Heart right ventricle (tissue), 16 donors: ENCODE measurements at places on chromosomes 6 and 20. TPM values are rescaled to one million over a fixed set of nuclear protein-coding genes. Genes with fewer than 3 reads are reported as not detected.

- DNase-seq: no peak
These were observed 21.2 kb upstream of the SLC22A2 start for GRCh38 chr6:160279850-160280249.

The TCF21 gene
- polyA plus RNA-seq: 8.0 TPM

The NOTCH4 gene
- polyA plus RNA-seq: 33.0 TPM

The HCRTR2 gene
- polyA plus RNA-seq: not detected

The SEMG1 gene
- polyA plus RNA-seq: not detected

DNA sequence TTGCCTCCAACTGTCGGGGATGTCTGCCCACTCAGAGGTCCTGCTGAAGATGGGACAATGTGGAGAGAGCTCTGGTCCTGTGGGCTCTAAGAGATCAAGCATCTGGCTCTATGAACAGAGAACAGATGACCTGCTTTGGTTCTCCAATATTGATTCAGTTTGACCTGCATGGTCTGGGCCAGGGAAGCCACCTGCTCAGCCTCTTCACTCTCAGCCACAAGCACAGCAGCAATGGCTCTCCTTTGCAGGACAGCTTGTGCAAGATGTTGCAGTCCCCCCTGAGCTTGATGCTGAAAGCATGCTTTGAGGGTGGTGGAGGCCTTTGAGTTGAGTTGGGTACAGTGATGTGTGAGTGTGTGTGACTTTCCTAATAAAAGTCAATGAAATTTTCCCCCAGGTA, 18.6 kb upstream of the MCM3 start:
- no peak for DNase-seq

DNA sequence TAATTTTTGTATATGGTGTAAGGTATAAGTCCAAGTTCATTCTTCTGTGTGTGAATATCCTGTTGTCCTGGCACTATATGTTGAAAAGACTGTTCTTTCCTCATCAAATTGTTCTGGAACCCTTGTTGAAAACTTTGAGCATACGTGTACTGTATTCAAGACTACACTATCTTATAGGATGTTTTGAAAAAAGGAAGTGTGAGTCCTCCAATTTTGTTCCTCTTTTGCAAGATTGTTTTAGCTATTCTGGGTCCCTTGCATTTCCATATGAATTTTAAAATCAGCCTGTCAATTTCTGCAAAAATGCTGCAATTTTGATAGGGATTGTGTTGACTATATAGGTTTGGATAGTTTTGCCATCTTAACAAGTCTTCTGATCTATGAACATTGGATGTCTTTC, 195.2 kb downstream of the BACH2 start:
- no peak for DNase-seq

DNA sequence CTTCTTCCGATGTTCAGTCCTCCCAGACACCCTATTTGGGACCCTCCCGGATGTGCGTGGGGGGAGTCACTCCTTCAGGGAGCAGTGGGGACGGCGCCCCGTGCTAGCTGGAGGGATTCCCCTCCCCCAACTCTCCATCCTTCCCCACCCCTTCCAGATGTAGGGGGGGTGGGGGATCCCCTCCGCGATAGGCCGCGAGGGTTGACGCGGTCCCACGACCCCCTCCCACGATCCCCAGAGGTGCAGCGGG, 548 bp downstream of the GNL1 start:
- DNase-seq: no peak

DNA sequence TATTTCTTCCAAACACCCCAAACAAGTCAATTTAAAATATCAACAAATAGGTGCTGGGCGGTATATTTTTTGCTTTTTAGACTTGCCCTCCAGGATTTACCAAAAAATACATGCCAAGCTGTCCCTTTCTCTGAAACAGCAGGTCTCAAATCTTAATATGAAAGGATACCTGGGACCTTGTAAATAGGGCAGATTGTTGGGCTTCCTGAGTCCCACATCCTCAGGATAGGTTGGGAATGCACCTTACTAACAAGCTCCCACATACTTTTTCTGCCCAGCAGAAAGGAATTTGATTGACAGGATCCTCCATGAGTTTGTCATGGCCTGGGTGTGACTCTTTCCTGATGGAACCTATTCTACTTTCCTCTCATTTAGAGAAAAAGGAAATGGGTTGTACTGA, 4.9 kb upstream of the SLC24A3 start:
- no peak for DNase-seq

DNA sequence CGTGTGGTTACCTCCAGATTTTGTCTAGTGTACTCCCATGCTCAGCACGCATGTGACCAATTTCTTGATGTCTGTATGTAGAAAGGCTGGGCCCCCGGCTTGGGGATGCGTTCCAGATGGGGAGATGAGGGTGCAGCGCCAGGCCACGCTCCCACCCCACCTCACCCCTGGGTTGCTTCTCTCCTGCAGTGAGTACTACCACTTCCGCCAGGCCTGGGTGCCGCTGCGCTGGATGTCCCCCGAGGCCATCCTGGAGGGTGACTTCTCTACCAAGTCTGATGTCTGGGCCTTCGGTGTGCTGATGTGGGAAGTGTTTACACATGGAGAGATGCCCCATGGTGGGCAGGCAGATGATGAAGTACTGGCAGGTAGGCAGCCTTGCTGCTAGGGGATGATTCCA, 11.5 kb upstream of the SRF start:
- DNase-seq: no peak

The OTOR gene
- polyA plus RNA-seq: not detected

The PTPRT gene
- 0.07 TPM for polyA plus RNA-seq

DNA sequence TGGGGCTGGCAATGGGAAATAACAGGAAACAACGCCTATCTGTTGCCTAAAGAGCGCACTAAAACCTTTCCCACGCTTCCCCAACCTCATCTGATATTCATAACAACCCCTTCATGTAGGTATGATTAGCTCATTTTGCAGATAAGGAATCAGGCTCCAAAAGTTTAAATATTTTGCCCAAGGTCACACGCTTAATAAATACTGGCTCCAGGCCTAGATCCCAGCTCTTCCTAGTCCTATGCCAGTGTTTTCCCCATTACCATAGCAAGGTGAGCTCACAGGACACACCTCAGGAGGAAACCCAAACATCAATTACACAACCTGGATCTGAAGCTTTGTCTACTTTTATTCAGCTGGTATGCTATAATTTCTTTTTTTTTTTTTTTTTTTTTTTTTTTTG, 19.6 kb downstream of the MBOAT1 start:
- DNase-seq: no peak

The WFDC10B gene
- not detected for polyA plus RNA-seq

- DNase-seq: peak; percentile 80
These were observed 4.1 kb downstream of the TTBK1 start for GRCh38 chr6:43247114-43247999.

The NRN1 gene
- 24.4 TPM for polyA plus RNA-seq

DNA sequence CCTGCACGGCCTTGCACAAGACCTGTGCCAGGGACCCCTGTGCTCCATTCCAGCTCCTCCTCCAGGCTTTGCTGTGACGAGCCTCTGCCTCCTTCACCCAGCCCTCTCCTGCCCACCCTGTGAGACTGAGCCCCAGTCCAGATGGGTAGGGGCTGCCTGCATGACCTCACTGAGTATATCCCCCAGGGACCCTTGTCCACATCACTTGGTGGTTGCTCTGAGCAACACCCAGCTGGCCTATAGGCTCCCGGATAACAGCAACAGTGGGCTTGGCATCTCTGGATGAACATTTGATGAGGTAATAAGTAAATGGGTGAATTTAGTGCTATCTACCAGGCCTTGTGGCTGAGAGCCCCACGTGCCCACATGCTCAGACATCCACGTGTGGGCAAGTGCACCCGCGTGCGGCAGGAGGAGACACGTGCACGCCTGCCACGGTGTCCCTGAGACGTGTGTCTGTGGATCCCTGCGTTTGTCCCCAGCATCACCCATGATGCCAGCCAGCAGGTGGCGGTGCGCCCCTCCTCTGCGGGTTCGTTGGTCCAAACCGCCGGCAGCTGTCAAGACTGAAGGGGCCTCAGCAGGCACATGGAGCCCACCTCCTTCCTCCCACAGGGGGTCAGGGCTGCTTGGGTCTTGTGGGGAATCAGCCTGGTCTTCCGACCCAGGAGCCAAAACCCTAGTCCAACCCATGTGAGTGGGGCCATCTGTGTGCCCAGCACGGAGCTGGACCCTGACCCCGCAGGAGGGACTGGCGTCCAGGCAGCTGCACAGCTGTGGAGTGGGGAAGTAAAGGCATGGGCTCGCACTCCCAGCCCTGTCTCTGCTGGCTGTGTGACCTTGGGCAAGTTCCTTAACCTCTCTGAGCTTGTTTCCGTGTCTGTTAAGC, 45.9 kb downstream of the FGD2 start:
- DNase-seq: peak; percentile 93

DNA sequence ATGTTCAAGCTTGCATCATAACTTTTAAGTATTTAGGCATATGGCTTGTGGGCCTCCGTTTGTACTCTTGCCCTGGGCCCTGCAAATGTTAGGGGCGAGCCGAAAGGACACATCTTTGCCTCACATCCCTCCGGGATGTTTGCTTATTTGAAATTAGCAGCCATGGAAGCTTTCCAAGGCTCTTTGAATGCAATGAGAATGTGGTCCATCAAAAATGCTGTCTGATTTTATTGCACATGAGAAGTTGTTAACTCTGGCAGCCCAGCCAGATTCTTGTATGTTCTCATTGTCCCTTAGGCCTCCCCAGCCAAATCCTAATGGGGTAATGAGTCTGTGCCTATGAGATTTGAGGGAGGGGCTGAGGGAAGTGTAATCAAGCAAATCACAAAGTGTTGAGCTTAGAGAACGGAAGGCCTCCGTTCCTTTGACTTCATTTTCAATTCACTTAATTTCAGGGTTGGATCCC, 261.2 kb upstream of the MARCKS start:
- DNase-seq: peak; percentile 29

DNA sequence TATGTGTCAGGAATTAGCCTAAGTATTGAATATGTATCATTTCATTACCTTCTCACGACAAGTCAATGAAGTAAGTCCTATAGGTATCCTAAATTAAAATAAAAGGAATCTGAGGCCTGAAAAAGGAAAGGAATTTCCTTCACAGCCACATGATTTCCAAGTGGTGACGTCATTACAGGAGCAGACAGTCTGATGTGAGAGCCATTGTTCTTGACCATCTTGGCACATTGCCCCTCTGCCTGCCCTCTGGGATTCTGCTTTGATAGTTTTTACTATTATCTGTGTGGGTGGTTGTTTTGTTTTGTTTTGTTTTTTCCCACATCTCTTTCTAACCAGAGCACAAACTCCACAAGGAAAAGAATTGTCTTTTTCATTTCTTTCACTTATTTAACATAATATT, 219.8 kb upstream of the UFL1 start:
- no peak for DNase-seq

DNA sequence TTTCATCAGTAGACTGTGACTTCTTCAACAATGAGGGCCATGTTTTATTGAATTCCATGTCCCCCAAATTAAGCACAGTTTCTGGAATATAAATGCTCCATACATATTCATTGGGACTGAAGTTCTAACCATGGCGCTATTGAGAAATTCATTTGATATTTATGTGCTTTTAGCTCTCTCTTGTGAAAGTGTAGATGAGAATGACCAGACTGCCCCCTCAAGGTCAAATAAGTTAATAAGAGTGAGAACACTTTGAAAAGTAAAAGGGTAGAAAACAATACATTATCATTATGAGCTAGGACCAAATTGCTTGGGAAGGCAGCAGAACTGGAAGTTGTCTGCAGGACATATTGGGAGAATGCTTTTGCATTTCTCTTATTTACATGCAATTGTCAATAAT, 597.9 kb downstream of the EPM2A start:
- DNase-seq: no peak

GRCh38 chr6:66861007-66861541, 1154.0 kb upstream of the EYS start:
- no peak for DNase-seq

GRCh38 chr6:87830907-87831306, 128.9 kb upstream of the AKIRIN2 start:
- DNase-seq: no peak

The MAP7 gene
- 0.48 TPM for polyA plus RNA-seq

GRCh38 chr6:11791354-11792107, 12.9 kb upstream of the ADTRP start:
- DNase-seq: no peak

GRCh38 chr6:41937472-41937860, 4.1 kb downstream of the CCND3 start:
- no peak for DNase-seq

The TAB2 gene
- 13.6 TPM for polyA plus RNA-seq

DNA sequence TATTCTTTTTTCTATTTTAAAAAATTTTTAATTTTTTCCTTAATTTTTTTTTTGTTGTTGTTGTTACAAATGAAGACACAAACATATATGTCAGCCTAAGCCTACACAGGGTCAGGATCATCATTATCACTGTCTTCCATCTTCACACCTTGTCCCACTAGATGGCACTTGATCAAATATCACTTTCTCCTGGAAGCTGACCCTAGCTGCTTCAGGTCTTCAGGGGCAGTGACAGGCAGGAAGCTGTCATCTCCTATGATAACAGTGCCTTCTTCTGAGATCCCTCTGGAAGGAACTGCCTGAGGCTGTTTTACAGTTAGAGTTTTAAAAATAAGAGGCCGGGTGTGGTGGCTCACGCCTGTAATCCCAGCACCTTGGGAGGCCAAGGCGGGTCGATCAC, 70.2 kb upstream of the EEF1E1 start:
- DNase-seq: no peak

DNA sequence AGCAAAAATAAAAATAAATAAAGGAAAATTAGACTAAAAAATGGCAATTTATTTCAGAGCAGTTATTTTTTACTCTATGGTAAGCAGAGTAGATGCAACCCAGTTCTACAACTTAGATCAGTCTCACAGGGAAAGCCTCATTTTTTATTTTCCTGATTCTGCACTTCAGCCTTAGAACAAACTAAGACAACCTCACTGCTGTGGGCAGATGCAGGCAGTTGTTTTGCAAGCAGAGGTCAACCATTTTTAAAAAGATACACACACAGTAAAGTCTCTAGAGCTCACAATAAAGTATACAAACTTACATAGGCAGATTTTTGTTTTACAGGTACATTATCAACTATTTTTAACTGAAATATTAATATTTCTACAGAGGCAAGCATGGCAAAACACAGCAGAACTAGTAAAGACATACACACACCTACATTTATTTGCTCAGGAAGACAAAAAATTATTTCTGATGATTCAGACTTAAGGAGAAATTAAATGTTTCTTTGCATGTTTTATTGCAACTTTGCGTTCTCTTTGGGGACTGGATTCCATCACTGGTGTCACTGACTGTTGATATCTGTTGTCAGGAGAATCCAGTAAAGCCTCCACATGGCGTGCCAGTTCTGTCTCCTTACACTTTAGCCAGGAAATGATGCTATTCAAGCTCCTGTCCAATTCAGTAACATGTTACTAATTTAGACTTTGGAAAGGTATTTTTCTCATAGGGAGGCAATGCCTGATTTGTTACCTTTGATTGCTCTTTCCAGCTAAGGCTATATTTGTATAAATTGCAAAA, 102.7 kb downstream of the TRDN start:
- DNase-seq: no peak

DNA sequence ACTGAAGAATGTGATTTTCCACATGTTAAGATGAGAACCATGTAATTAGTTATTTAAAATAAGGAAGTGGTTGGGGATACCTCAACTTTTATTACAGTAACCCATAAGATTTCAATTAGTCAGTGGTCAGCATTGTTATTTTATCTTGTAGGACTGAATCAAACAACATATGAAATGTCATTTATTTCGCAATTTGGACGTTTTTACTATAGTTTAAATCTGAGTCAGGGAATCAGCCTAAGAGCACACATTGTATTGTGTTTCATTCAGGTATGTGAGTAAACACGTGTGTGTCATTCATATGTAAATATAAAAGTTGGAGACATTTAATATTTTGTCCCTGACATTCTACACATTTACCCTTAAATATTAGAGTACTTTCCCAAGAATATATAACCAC, 1418.7 kb downstream of the GRIK2 start:
- DNase-seq: no peak
